ENCODE measurements at places on chromosomes 16 and 17.

- DNase-seq, result no peak
These were observed 6.8 kb downstream of the MPG start for GRCh38 chr16:84718-85406.

- no peak for DNase-seq
These were observed 107.0 kb downstream of the PLCG2 start for GRCh38 chr16:81885976-81886586.

GRCh38 chr16:56743840-56744239, 13.9 kb downstream of the NUP93 start:
- no peak for DNase-seq

GRCh38 chr16:27293343-27293742, 20.4 kb upstream of the IL4R start:
- DNase-seq, result no peak

GRCh38 chr17:31721291-31722025, 137.6 kb downstream of the COPRS start:
- DNase-seq, result no peak

DNA sequence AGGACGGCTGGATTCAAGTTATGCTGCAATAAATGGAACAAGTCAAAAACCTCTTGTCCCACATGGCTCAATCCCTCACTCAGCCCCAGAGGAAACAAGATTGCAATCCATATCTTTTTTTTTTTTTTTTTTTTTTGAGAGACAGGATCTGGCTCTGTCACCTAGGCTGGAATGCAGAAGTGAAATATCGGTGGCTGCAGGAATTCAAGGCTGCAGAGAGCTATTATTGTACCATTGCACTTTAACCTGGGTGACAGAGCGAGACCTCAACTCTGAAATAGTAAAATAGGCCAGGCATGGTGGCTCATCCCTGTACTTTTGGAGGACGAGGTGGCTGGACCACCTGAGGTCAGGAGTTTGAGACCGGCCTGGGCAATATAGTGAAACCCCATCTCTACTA, 2.7 kb upstream of the PDE6G start:
- no peak for DNase-seq

DNA sequence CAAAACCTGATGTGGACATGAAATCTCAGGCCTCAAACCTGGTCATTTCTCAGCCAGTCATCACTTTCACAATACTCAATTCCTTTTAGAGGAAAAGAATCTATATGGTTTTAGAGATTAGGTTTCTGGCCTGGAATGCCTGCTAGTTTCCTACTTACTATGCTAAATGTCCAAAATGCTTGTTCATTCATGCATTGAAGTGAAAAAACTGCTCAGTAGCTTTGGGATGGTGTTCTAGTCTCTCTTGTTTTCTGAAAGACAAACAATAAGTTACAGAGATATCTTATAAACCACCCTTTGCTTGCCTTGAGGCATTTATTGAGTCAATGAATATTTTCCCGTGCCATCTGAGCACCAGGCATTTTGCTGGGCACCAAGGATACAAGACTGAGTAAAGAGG, 1146.5 kb upstream of the GOT2 start:
- DNase-seq, result no peak

- DNase-seq, result no peak
These were observed 42.2 kb upstream of the HAPSTR1 start for GRCh38 chr16:9049241-9049640.

DNA sequence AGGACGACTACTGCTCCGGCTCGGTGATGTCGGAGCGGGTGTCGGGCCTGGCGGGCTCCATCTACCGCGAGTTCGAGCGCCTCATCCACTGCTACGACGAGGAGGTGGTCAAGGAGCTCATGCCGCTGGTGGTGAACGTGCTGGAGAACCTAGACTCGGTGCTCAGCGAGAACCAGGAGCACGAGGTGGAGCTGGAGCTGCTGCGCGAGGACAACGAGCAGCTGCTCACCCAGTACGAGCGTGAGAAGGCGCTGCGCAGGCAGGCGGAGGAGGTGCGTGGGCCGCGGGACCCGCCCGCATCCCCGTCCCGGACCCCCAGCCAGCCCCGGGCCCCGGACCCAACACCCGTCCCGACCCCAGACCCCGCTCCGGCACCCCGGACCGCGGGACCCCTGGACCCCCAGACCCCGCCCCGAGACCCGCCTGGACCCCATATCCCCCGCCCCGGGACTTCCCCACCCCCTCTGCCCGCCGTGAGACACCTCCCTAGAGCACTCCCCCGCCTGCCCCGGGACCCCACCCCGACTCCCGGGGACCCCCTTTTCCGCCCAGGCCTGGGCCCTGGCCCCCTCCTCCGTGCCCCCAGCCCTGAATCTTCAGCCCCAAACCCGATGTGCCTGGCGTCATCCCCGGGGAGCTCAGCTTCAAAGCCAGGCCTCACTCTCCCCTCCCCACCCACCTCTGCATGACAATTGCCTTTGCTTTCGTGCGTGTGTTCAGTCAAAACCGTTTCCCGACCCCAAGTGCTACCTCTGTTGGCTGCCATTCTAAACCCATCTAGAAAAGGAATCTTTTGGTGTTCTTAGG, 594 bp downstream of the MAPK8IP3 start:
- no peak for DNase-seq

DNA sequence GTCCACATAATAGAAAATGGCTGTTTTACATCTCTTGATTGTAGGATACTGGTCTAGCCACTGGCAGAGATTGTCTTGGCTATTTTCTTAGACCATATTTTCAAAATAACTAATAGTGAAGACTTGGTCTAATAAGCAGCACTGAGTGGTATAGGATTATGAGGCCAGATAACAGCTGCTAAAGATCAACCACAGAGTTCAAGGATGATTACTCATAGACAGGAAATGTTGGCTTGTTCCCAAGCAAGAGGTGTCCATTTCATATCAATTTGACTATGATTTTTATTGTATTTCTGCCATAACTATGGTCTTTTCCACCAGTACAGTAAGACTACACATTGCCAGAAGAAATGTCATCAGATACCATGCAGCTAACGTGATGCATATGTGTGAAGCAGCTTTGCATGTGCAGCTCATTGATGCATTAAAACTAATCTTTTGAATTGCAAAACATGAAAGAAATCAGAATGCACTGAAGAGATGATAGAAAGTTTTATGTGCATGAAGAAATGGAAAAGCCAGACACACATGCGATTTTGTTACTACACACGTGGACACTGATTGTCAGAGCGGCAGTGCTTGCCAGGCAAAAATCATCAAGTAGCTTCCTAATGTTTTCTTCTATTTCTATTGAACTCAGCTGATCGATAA, 693.3 kb downstream of the CDH11 start:
- DNase-seq, result no peak

GRCh38 chr17:1179112-1179817, 516 bp downstream of the ABR start:
- no peak for DNase-seq

- DNase-seq, result no peak
These were observed 141.5 kb upstream of the MED13 start for GRCh38 chr17:62206550-62206949.

- no peak for DNase-seq
These were observed 2.7 kb downstream of the NLRP1 start for GRCh38 chr17:5581655-5582054.

- no peak for DNase-seq
These were observed 45.7 kb downstream of the B9D1 start for GRCh38 chr17:19316761-19317358.

GRCh38 chr17:58084317-58084981, 1.2 kb downstream of the DYNLL2 start:
- DNase-seq, result no peak

GRCh38 chr16:9258423-9259051, 167.1 kb downstream of the HAPSTR1 start:
- no peak for DNase-seq

- no peak for DNase-seq
These were observed 41.8 kb downstream of the GAS7 start for GRCh38 chr17:10156599-10156947.

Data from omental fat pad (tissue), 4 donors.